ENCODE measurements at places on chromosomes 16 and 17. TPM values are rescaled to one million over a fixed set of nuclear protein-coding genes. Genes with fewer than 3 reads are reported as not detected.

TBC1D3L gene
- 15.8 TPM for polyA plus RNA-seq

OTOA gene
- polyA plus RNA-seq, result 0.02 TPM

KRTAP2-2 gene
- not detected for polyA plus RNA-seq

SLC52A1 gene
- 0.55 TPM for polyA plus RNA-seq

SPIRE2 gene
- 15.3 TPM for polyA plus RNA-seq

MAPT gene
- 0.74 TPM for polyA plus RNA-seq

KRT13 gene
- polyA plus RNA-seq, result 0.39 TPM

PRR11 gene
- polyA plus RNA-seq, result 28.4 TPM

NEUROD2 gene
- not detected for polyA plus RNA-seq

CBFA2T3 gene
- not detected for polyA plus RNA-seq

WRAP53 gene
- 8.6 TPM for polyA plus RNA-seq

ABCA6 gene
- 0.23 TPM for polyA plus RNA-seq
